Bronchus fibroblast of lung (primary cell): ENCODE measurements at places on chromosomes 5 and 9. TPM values are rescaled to one million over a fixed set of nuclear protein-coding genes. Genes with fewer than 3 reads are reported as not detected.

The SCGB3A1 gene
- total RNA-seq, result not detected in 2 replicates

The REEP2 gene
- total RNA-seq, result 18.8 and 22.0 TPM in 2 replicates

The BTNL3 gene
- total RNA-seq, result not detected in 2 replicates

The ANKDD1B gene
- 0.15 TPM in 1 of 2 replicates, not detected in the other for total RNA-seq

The SYK gene
- total RNA-seq, result under 0.01 TPM in 1 of 2 replicates, not detected in the other

The DDX4 gene
- not detected in 2 replicates for total RNA-seq

The PLPP7 gene
- total RNA-seq, result 3.7 TPM in 2 replicates

The STK32A gene
- total RNA-seq, result under 0.01 TPM in 1 of 2 replicates, not detected in the other

The CDKN2B gene
- total RNA-seq, result 9.6 and 10.4 TPM in 2 replicates

The PMPCA gene
- total RNA-seq, result 52.8 and 62.6 TPM in 2 replicates

The ACTBL2 gene
- total RNA-seq, result 0.15 and 0.34 TPM in 2 replicates

The NIM1K gene
- total RNA-seq, result 0.74 and 1.0 TPM in 2 replicates

The SETX gene
- total RNA-seq, result 15.9 and 16.5 TPM in 2 replicates

The SIMC1 gene
- total RNA-seq, result 9.6 and 12.6 TPM in 2 replicates

The STPG3 gene
- not detected in 2 replicates for total RNA-seq

The CENPH gene
- 35.8 and 44.7 TPM in 2 replicates for total RNA-seq

The TRIM7 gene
- 5.5 and 7.6 TPM in 2 replicates for total RNA-seq

The PCDHB9 gene
- total RNA-seq, result not detected in 2 replicates

The STXBP1 gene
- 19.0 and 20.1 TPM in 2 replicates for total RNA-seq

The LCNL1 gene
- total RNA-seq, result under 0.01 TPM in 1 of 2 replicates, not detected in the other

The FOXD4L3 gene
- not detected in 2 replicates for total RNA-seq

The PRDM9 gene
- total RNA-seq, result not detected in 2 replicates

The CCNB1 gene
- 276 and 294 TPM in 2 replicates for total RNA-seq

The OCLN gene
- total RNA-seq, result 3.5 and 4.2 TPM in 2 replicates

The HRCT1 gene
- 3.2 and 5.4 TPM in 2 replicates for total RNA-seq

The ADGRD2 gene
- not detected in 2 replicates for total RNA-seq

The ADRA1B gene
- total RNA-seq, result 1.0 and 2.4 TPM in 2 replicates

The IFNB1 gene
- total RNA-seq, result not detected in 2 replicates

The SHC3 gene
- total RNA-seq, result 3.9 and 6.9 TPM in 2 replicates

The NNT gene
- 29.4 and 35.0 TPM in 2 replicates for total RNA-seq

The MAMDC4 gene
- 2.5 and 3.0 TPM in 2 replicates for total RNA-seq

The ATP10B gene
- not detected in 2 replicates for total RNA-seq

The FOXD4L4 gene
- total RNA-seq, result not detected in 2 replicates

The ABCA1 gene
- 1.5 and 1.8 TPM in 2 replicates for total RNA-seq

The C6 gene
- total RNA-seq, result not detected in 2 replicates

The PCAT7 gene
- not detected in 2 replicates for total RNA-seq

The TMEM215 gene
- not detected in 2 replicates for total RNA-seq
